ENCODE measurements at places on chromosomes 4 and X. TPM values are rescaled to one million over a fixed set of nuclear protein-coding genes. Genes with fewer than 3 reads are reported as not detected.

The FGB gene
- total RNA-seq = 0.93 TPM

The SOWAHD gene
- total RNA-seq = 12.6 TPM

The OTUD6A gene
- total RNA-seq = 17.9 TPM

The STAP1 gene
- 2.7 TPM for total RNA-seq

- no peak for DNase-seq
Measured at GRCh38 chr4:18749391-18749790, 727.8 kb upstream of the LCORL start.

The GC gene
- not detected for total RNA-seq

The TMEM192 gene
- 16.8 TPM for total RNA-seq

The TBC1D8B gene
- 27.0 TPM for total RNA-seq

The FGD1 gene
- 6.3 TPM for total RNA-seq

- DNase-seq = no peak
Measured at GRCh38 chr4:82230306-82230705, 143.5 kb downstream of the HNRNPD start.

Data from testis (tissue), 5 donors.